Activated naive CD8-positive, alpha-beta T cell treated with anti-CD3 and anti-CD28 coated beads for 36 hours (primary cell): ENCODE measurements at places on chromosomes 1 and 21.

- no peak for DNase-seq
Observed at GRCh38 chr1:28244549-28245251, 8.8 kb downstream of the ATP5IF1 start.

DNA sequence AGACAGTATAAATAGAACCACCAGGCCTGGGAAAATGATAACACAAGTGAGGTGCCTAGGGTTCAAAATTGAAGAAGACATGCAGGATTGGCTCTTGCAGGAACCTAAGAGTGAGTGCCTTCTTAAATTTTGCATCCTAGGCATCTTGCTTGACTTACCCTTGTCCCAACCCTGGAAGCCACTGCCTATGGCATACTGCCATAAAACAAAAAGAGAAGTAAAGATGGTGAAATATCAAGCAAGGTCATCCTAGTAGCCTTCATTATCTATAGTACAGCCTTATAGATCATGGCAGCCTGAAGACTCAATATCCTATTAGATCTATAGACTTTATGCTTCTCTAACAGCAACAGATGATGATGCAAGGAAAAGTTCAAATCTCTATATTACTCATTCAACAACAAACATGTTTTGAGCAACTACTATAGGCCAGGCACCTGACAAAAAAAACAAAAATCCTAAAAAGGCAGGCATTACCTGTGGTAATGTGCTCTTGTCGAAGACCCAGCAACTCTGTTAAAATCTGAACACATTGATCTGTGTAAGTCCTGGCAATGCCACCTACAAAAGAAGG is 6.3 kb downstream of the AP4B1 start:
- DNase-seq: no peak

DNA sequence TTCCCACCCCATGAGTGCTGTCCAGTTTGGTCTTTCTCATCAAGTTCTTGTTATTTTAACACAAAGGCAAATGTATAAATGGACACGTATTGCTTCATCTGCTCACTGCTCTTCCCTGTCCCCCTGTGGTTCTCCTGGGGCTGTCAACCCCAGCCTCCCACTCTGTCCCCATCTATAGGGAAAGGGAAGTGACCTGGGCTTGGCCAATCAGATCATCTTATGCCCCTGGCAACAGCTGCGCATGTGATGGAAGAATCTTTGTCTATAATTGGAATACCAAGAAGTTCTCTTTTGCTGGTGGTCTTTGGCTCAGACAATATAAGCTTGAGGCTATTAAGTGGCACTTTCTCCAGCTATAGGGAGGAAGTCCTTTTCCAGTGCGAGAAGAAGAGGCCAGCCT is 4.7 kb upstream of the CCSAP start:
- DNase-seq: no peak

- DNase-seq: no peak
Observed at GRCh38 chr1:230939806-230940489, 38.7 kb downstream of the TTC13 start.

DNA sequence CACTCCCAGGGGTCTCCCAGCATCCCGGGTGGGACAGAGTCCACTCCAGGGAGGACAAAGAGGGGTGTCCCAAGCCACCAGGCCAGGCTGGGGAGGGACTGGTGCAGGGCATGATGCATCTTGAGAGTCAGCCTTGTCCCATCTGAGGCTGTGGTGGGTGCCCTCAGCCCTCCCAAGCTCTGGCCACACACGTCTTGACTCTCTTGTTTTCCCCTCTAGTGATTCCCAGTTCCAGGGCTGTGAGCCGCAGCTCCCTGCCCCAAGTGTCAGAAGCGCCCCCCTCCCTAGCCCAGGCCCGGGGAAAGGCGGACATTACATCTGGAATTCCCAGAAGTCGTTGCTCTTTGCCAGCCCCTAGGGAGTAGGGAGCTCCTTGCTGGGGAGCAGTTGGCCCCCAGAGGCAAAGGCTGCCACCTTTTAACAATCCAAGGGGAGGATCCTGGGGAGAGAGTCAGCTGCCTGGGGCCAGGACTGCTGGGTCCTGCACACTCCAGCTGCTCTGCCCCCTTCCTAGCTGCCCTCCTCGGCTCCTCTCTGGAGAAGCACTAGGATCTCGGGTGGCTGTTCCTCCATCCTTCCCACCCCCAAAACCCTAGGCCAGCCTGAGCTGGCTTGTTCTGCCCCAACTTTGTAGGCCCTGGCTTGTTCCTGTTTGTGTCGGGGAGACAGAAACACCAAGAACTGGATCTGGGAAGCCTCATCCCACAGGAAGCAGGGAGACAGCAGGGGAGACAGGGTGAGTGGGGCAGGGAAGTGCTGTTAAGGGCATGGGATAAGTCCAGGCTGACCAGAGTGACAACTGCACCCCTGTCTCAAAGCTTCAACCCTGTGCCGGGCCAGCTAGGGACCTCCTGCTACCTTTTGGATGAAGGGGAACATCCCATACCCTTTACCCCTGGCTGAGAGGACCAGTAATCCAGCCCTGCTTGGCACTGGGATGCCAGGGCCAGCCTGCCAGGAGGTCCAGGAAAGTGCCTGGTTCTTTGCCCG is 3.2 kb upstream of the PTPN7 start:
- no peak for DNase-seq

- DNase-seq: no peak
Observed at GRCh38 chr1:20279509-20279908, 11.2 kb upstream of the VWA5B1 start.

- peak; percentile 74 for DNase-seq
Observed at GRCh38 chr1:151839457-151840403, at the start of gene C2CD4D. C2CD4D (minus strand) TSS chr1:151839820; CDS start chr1:151838989, 831 bp downstream.

- no peak for DNase-seq
Observed at GRCh38 chr21:38802050-38803026, 3.4 kb upstream of the ETS2 start.

GRCh38 chr1:83905315-83905907 is 93.5 kb downstream of the TTLL7 start:
- DNase-seq: no peak

DNA sequence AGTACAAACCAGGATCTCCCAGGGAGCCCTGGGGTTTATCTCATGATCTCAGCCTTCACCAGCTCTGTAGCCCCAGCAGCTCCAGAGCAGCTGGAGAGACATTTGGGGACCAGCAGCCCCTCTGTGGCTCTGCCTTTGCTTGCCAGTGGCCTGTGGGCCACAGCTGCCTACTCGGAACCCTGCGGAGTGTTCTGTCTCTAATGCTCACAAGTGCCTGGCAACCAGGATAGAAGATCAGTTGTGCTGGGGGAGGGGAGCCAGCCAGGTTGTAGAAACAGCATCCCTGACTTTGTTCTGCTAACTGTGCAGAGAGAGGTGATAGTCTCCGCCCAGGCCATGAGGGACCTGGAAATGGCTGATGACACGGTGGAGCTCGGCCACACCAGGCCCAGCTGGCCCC is 50.9 kb upstream of the KCNJ15 start:
- DNase-seq: no peak

GRCh38 chr1:220817907-220818306 is 31.2 kb downstream of the MTARC1 start:
- no peak for DNase-seq

GRCh38 chr1:50774759-50775351 is 185.2 kb downstream of the FAF1 start:
- no peak for DNase-seq

DNA sequence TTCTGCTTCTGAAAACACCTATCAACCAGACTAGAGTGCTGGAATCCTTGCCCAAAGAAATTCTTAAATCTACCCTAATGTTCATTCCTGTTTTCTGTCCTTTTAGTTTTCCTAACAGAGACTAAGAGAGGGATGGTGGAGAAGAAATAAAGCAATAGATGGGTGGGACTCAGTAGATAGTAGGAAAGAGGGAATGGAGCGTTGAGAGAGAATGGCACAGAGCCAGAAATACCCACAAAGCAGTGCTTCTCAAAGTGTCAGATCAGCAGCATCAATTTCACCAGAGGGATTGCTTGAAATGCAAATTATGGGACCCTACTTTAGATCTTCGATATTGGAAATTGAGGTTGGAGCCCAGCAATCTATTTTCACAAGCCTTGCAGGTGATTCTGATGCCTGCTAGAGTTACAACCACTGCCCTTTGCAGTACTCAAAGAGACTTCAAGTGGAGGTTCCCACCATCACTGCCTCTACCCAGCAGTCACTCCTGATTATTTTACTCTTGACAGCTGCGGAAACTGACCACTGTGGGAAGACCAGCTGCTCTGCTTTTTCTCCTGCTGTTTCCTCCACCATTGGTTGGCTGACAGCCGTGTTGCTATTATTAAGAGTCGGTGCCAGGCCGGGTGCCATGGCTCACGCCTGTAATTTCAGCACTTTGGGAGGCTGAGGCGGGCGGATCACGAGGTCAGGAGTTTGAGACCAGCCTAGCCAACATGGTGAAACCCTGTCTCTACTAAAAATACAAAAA is 11.4 kb upstream of the PRPF3 start:
- no peak for DNase-seq
